ENCODE measurements at places on chromosomes 5 and 9.

DNA sequence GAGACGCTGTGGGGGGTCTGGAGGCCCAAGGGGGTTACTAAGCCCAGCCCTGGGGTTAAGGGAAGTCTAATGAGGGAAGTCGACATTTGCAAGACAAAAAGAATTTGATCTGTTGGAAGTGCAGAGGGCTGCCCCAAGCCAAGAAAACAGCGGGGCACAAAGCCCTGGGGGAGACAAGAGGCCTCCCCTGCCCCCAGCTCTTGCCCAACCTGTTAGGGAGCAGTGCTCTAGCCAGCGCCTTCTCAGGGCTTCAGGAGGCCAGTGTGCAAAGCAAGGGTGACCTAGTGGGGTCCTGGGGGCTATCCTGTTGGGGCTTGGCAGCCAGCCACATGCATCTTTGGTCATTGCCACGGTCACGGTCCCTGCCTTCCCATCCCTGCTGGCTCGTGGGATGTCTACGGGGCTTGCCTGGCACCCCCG is 25.2 kb downstream of the GFI1B start:
- no peak for DNase-seq

DNA sequence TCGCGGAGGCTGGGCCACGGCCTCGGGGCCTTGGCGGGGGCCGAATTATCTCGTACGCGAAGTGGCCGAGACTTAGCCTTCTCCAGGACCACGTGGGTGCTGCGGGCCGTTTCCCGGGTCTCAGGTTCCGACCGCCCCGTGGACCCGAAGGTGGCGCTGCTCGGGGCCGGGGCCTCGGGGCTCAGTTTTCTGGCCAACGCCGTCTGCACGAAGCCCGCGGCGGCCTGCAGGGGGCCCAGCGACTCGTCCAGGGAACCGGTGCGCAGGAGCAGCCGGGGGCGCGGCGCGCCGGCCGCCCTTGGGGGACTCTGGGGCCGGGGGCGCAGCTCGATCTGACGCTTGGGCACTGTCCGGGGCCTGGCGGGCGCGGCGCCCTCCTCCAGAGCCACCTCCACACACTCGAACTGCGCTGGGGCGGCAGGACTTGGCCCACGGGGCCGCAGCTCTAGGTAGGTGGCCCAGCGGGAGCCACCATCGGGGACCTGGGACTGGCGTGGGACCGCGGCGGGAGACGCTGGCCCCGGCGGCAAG is 716 bp downstream of the PROB1 start:
- DNase-seq, result no peak

DNA sequence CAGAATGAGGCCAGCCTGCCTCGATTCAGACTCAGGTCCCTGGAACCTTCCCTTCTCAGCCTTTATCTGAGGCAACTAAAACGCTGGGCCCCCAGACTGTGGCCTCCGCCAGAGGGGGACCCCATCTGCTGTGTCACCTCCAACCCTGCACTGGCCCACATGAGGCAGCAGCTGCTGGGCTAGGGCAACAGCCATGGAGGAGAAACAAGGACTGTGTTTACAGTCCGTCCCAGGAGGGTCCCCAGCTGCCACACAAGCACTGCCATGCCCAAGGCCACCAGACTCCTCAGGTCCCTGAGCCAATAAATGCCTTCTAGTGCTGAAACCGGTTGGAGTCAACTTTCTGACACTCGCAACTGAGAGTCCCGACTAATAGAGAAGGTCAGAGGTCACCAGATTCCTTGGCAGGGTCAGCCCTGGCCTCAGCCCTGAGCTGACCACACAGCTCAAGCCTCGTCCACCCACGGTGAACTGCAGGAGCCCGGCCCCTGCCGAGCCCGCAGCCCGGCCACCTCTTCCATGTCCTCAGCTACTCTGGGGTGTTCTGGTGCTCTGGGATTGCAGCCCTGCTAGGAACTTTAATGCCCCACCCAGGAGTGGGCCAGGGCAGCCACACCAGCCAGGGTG is 77.0 kb downstream of the ZNF354C start:
- DNase-seq, result no peak

GRCh38 chr9:84111726-84112125 is 131.1 kb downstream of the RMI1 start:
- no peak for DNase-seq

DNA sequence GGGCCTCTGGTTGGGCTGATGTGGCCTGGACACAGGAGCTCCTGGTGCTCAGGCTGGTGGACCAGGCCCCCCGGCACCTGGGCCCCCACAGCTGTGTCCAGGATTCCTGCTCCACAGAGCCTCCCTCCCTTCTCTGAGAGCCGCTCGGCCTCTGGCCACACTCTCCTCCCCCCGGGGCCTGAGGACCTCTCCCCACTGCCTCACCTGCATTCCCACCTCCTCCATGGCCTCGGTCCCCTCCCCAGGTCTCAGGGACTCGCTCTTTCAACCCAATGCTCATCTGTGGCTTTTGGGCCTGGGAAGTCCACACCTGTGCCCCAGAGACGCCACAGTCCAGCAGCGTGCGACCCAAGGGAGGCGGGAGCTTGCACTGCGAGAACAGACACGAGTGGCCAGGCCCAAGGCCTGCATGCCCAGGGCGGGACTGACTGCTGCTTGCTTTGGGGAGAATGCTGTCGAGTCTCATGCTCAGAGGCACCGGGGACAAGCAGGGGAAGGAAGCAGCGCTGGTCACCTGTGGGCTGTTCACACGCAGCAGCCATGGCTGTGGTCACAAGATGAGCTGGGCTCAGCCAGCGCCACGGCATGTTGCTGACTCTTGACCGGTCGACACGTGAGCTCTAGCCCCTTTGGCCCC is 14.6 kb downstream of the PAEP start:
- no peak for DNase-seq

All from AG04449 (cell line).